Cardiac muscle cell (in vitro differentiated cells and primary cell): ENCODE measurements at places on chromosomes 1 and 21. TPM values are rescaled to one million over a fixed set of nuclear protein-coding genes. Genes with fewer than 3 reads are reported as not detected.

GRCh38 chr1:173020138-173020750, 30.5 kb downstream of the TNFSF18 start:
- DNase-seq: no peak

The NBPF9 gene
- total RNA-seq: 12.7 and 13.6 TPM in 2 replicates

DNA sequence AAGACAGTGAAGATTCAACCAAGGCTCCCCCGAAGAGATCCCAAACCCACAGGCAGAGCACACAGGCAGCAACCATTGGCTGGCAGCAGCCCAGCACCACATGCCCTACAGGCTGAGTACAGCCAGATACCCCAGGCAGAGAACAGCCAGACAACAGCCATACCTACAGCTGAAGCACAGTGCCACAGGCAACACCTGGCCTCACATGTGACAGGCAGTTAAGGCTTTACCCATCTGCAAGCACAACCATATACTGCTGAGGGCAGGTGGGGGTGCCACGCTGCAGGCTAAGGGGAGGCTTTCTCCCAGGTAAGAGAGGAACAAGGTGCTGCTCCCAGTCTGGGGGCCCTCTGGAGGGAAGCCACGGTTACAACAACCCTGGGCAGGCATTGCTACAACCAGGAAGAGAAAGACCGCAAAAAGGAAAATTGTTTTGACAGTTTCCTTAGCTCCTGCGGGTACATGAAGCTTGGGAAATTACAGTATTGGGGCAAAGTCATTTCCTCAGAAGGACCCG, 12.3 kb downstream of the CHIT1 start:
- DNase-seq: no peak

DNA sequence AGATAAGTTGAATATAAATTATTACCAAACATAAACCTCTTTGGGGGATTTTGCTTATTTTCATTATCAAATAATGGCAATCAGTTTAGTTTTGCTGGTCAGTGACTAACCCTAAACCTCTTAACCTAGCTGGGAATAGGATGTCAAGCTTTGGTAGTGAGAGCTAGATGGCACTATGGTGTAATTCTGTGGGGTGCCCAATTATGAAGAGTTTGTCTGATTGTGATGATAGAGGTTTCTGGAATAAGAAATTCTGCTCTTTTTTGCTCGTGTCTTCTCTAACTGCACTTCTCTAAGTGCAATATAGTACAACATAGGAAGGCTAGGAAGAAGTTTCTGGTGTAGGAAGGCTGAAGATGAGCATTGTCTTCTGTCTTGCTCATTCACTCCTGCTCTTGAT, 59.8 kb downstream of the XCL1 start:
- no peak for DNase-seq
